ENCODE measurements at places on chromosomes 4 and X.

- no peak for DNase-seq
Measured at GRCh38 chrX:136262243-136262642, 11.0 kb upstream of the MAP7D3 start.

- DNase-seq, result no peak
Measured at GRCh38 chr4:101649790-101650515, 140.6 kb upstream of the BANK1 start.

DNA sequence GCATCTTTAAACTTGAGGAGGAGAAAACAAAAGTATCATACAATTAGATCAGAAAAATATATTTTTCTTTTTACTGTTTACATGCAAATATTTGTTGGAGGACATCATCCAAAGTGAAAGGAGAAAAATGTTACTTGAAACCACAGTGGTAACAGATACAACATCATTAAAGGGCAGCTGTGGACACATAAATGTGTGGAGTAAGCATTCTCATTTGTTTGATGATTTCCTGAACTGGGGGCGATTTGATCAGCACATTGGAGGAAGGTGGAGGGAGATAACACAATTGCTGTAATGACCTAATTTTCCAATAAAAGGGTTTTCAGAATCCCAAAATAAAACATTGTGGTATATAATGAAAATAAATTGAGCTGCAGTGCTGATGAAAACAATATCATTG, 314.5 kb upstream of the HS3ST1 start:
- DNase-seq, result no peak

DNA sequence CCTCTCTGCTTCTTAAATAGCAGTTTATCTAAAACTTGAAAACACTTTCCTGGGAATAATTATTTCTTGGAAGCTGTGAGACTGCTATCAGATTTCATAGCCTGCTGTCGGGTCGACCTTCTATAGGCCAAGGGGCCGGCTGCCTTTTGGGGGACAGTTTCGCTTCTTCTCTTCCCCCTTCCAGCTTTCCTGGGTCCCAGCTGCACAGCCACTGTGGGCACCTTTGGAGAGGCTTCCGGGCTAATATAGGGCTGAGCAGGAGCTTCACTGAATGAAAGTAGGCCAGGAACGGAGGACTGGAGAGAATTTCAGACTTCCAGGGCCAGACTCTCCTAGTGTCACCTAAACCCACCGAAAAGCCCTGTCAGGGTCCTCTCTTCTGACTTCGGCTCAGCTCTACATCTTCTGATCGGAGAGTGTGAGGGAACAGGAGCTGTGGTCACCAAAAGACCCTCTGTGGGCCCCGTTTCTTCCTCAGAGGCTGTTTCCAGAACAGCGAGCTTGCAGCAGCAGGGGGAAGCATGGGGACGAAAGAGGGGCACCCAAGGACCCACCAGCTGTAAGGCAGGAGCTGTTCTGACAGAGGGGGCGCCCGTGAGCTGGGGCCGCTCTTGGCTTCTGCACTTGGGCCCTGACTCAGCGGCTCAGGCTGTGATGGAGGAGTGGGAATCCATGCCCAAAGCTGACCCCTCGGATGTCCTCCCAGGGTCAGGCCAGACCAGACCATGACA, 620.6 kb downstream of the BCOR start:
- DNase-seq, result no peak

DNA sequence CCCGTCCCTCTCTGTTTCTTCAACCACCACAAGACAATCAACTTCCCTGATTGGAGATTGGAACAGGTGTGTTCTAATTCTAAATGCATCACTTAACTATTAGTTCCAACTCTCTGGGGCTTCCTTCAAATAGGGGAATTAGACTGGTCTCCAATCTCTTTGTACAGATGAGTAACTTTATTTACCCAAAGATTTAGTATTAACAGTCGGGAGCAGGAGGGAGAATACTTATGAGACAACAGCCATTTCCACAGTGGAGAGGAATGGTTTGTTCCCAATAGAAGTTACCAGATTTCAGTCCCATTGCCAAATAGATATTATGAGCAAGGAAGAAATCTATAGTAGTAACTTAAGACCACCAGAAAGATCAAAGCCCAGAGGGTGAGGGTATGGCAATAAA, 46.2 kb downstream of the CASK start:
- DNase-seq, result no peak

DNA sequence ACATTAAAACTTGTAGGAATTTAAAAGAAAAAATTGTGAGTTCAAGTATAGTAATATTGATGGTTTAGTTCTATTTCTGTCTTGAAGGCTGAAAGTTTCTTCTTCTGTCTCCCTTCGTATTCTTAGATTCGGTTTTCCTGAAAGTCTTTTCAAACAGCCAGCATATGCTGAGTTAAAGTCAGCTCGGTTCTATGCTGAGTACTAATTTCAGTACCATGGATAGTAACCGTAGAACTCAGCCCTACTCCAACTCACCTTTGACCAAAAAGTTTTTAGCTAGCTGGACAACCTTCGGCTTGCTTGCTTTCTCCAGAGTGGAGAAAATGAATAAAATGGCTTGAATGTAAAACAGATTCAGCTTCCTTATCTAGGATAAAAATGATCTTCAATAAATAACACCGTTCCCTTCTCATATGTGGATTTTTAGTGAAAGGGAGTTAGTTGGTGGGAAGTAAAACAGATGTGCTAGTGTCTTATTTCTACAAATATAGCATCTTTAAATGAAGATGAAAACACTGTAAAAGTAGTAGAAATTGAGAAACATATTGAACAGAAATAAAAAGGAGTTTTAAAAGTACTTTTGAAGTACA, 5.2 kb downstream of the POU4F2 start:
- DNase-seq, result peak; percentile 0

DNA sequence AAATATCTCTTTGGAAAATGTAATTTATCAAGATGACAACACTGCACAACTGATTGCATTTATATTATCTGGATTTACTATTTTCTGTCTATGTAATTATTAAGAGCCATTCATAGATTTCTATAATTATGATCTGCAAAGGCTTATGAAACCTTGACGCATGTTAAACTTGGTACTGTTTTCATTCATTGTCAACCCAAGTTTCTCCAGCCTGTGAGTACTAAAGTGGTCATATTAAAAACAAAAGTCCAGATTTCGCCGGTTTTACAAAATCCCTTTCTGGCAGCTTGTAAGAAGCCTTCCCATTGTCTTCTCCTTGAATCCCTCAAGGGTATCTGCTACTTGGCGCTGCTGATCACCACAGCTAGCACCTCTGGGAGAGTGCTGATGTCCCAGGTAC, 19.7 kb upstream of the GRPR start:
- DNase-seq, result no peak

GRCh38 chrX:49934729-49935128, 12.3 kb downstream of the CLCN5 start:
- DNase-seq, result no peak

DNA sequence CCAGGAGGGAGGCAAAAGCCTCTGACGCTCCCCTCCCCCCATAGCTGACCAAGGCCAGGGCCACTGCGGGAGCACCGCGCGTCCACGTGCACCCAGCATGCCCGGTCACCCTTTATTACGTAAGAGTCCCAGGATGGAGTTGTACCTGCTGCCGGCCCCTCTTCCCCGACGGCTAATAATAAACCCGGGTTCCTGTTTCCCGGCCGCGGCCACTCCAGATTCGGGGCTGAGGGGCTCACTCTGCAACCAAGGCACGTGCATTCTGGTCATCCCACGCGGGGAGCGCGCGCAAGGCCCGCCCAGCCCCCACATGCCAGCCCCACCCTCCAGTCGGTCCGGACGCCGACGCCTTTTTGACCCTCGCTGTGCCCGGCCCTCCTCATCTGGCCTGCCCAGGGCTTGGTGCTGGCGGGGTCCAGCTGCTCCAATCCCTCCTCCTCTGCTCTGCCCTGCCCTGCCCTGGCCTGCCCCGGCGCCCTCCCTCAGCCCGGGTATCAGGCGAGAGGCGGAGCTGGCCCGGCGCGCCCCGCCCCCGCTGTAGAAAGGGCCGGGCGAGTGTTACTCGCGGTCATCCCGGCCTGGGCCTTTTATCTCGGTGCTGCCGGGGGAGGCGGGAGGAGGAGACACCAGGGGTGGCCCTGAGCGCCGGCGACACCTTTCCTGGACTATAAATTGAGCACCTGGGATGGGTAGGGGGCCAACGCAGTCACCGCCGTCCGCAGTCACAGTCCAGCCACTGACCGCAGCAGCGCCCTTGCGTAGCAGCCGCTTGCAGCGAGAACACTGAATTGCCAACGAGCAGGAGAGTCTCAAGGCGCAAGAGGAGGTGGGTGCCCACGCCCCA, 2.6 kb downstream of the MID1IP1 start:
- DNase-seq, result peak; percentile 63

GRCh38 chrX:118164138-118164537, 47.5 kb upstream of the KLHL13 start:
- DNase-seq, result no peak

GRCh38 chrX:137352101-137352660, 213.7 kb upstream of the ZIC3 start:
- DNase-seq, result no peak

- no peak for DNase-seq
Measured at GRCh38 chrX:153537526-153538295, 20.3 kb downstream of the ATP2B3 start.

GRCh38 chr4:104641418-104641817, 146.7 kb upstream of the CXXC4 start:
- DNase-seq, result no peak

DNA sequence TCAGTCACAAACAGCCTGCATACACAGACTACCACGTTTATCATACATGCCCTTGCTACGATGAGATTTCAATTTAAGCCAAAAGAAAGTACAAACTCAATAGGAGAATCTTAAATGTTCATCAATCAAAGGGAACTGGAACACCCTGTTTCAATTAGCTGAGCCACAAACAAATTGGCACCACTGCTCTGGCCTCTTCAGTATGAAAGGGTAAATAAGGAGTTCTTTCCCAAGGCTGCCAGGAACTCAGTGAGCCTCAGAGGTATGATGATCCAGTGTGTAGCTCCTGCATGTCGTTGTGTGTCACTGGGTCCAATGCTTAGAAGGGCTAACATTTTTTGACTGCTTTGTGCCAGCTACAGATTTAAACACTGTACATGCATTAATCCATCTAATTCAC, 5.4 kb downstream of the RNF150 start:
- no peak for DNase-seq

GRCh38 chr4:152896811-152897210, 39.3 kb upstream of the FHDC1 start:
- no peak for DNase-seq

DNA sequence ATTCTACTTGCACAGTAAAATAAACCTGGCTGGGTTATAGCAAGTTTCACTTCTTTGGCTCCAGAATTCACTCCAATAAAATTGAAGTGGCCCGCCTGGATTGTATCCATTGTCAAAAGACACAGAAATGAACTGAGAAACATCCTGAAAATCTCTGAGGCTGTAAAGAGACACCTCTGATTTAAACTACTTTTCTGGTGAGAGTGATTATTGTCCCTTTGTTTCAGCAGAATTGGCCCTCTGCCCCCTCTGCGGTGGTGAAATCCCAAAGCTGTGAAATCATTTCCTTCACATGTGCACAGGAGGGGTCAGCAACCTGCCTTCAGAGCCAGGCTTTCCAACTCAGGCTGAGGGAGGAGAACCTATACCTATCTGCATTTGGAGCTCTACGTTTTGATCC, 23.0 kb downstream of the GAB3 start:
- no peak for DNase-seq

DNA sequence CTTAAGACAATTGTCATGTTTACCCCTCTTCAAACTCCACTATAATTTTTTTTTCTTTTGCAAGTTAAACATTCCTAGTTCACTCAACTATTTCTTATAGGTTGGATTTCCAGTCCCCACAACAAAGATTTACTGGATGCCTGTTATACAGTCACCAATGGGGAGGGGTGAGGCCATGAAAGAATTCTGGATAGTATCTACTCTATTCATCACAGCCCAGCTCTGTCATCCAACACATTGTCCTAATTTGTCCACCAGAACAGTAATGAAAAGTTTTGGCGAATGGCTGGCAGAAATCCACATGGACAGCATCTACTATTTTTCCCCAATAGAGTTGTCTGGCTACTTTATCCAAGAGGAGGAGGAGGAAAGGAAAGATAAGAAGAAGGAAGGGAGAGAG, 192.7 kb upstream of the S100G start:
- DNase-seq, result no peak

DNA sequence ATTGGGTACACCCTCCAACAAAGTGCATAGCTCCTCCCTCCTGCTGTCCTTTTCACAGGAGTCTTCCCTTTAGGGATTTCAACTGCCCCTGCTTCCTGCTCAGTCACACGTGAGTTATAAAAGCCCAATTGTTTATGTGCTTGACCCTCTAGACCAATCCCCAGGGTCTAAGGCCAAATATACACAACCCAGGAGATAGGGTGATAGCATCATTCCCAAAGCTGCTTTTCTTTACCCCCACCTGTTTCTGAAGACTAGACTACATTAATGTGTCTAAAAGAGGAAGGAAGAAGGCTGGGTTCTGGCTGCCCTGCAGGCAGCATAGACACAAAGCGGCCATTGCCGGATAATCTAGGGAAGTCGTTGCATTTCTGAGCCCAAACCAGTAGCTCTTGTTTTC, 526.7 kb upstream of the FRG1 start:
- DNase-seq, result no peak

DNA sequence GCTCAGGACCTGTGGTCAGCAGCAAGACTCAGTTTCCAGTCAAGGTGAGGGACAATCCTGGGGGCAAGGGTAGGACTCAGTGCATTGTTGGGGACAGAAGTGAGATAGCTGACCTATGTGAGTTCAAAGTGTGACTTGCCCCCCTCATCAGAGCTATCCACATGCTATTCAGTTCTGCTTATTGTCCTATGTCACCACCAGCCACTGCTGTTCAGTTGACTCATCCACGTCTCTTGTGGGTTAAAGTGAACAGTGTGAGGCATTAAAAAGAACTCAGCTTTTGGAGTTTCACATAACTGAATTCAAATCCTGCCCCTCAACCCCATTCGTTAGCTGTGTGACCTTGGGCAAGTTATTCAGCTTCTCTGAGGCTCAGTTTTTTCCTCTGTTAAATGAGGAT, 4.4 kb upstream of the APLN start:
- no peak for DNase-seq

- no peak for DNase-seq
Measured at GRCh38 chrX:9927698-9928482, 39.3 kb upstream of the CLDN34 start.

DNA sequence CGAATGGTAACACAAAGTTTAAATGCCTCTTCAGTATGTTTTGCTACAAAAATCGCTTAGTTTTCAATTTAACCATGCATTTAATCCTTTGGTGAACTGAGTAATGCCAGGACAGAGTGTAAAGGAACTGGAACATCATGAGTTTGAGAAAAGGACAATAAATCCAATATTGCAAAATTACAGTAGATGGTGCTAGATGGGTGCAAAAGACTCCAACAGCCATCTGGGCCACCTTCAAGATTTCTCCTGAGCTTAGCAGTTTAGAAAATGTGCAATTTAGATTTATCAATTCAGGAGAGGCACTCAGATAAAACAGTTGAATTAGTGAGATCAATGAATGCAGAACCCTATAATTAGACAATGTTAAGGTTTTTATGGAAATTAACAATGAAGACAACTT, 33.2 kb upstream of the MID1IP1 start:
- no peak for DNase-seq

DNA sequence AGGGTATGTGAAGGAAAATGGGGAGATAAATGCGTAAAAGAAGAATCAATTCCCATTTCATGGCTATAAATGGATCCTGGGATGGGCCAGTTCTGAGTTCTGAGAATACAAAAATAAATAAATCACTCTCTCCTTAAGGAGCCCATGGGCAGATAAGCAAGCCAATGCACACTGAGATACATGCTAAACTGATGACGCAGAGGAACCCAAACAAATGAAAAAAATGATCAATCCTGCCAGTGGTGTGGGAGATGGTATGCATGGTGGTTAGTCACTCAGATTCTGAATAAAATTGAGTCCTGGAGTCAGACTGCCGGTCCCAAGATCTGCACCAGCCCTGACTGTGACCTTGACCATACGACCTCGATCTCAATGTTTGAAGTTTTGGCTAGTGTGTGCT, 59.7 kb downstream of the NEIL3 start:
- DNase-seq, result no peak
